ENCODE measurements at places on chromosomes 2 and 18.

GRCh38 chr2:199282309-199282708, 175.4 kb downstream of the SATB2 start:
- no peak for DNase-seq

- DNase-seq: no peak
These were observed 262.1 kb downstream of the GALNT13 start for GRCh38 chr2:154133823-154134222.

DNA sequence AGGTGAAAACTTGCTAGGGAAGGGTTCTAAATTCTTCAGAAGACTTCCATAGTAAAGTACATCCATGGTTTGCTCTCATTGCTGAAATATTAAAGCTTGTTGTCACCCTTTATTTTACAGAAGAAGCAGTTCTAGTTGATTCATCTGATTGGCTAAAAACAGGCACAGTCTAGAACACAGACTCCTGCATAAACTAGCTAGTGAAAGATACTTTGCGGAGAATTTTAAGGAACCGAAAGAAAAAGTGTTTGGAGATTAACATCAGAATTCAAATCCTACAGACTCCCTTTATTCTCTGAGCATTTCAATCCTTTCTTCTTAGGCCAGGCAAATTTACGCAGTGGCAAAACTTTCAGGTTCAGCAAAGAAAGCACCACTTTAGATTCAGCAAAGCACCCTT, 1076.5 kb upstream of the ZEB2 start:
- no peak for DNase-seq

DNA sequence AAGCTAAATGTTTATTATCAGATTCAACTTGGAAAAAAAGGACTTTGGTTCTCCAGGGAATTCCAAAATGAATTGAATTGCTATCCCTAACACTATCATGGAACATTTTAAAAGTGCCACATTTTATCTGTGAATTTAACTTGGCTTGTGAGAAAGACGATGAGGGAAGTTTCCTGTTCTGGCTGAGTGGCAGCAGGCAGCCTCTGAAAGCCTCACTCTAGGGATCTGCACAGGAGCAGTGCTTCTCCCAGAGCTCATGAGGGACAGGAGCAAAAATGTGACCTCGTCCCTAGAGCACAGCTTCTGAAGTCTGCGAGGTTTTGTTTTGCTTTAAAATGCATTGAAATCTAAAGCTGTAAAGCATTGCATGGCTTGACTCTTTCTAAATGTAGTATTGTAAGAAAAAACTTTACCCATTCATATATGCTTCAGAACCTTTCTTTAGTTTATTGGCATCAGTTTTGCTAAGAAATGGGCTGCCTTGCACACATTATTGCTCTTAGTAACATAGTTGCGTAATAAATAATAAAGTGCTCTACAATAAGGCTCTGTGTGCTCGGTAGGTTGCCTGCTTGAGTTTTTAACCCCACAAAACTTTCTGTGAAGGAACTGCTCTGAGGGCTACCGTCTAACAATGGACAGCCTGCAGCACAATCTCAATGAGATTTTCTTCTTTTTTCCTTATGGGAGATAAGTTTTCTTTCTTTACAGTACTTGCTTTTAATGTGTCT, 136.2 kb upstream of the CDCA7 start:
- no peak for DNase-seq

DNA sequence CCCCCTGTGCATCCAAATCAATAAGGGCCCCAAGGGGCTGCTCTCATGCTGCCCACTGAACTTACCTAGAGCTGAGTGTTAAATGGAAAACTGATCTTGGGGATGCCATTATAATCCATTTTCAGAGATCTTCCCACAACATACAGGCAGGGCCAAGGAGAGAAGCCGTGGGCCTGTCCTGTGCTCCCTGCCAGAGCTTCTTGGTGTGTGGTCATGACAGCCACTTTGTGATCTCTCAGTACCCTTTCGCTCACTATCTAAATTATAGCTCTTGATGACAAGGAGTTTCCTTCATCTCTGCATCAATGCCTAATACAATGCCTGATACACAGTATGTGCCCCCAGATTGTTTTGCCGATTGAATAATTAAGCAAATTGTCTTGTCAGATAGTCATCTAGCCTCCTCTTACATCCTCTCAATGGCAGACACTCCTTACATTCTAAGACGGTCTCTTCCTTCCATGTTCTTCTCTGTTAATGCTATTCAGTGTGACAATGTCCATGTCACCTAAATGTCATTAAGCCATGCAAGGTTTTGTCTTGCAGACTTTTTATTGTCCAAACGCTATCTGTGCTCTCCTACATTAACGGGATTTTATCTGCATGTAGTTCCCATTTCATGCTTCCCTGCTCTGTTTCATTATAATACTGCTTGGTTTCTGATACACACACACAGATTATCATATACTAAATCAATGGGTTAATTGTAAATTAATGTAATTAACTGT, 5.9 kb downstream of the CSRNP3 start:
- no peak for DNase-seq

DNA sequence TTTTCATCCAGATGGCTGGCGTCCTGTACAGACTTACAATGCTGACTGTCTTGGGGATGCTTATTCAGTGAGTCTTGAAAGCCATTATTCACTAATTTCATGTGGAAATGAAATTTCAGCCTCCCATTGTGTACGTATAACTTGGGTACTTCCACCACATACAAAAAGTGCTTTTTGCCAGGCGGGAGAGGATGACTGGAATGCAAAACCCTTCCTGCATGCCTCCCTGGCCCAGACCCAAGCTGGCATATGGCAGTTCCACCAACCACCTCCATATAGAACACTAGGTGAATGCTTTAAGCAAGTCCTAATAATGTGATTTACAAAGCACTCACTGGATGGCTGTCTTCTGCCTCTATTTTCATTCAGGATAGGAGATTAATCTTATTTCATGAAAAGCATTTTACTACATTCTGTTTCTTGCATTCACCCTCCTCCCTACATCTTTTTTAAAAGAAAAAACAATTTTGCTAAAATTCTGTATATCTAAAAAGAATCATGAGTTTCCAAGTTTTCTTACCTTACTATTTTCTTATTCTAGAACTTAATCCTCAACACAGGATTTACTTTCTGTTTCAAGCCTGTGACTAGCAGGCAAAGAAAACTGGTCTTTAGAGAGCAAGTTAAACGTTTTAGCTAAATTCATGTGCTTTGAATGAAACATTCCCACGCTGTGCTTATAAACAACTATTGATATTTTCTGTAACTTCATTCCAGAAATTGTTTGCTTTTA, 327.6 kb downstream of the NCKAP5 start:
- DNase-seq: no peak

DNA sequence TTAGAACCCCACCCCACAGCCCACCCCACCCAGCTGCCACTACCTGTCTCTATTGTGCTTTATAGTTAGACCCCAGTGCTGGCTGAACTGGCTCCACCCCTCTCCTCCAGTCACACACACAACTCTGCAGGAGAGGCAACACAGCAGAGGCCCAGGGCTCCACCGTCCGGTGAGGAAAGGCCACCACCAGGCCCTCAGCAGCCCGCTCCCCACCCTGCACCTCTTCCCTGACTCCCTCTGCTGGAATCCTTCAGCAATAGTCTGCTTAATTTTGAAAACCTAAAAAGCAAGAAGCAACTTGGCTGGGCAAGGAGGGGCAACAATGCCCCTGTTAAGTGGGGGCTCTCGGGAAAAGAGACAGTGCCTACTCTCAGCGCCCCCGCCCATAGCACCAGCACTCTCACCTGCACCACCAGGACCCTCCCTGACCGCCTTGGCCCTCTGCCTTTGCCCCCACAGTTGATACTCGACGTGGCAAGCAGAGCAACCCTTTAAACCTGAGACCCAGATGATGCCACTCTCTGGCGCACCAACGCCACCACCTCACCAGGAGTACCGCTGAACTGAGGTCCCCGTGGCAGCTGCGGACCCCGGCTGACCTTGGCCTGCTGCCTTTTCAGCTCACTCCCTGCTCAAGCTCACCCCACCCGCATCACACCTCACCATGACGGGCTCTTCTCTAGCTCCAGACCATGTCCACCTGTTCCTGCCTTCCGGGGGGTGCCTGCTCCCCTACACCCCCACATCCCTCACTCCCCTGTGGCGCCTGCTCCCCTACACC, 45.7 kb downstream of the NDUFA10 start:
- no peak for DNase-seq

- DNase-seq: no peak
These were observed 369.6 kb downstream of the FBXO15 start for GRCh38 chr18:73778032-73778359.

DNA sequence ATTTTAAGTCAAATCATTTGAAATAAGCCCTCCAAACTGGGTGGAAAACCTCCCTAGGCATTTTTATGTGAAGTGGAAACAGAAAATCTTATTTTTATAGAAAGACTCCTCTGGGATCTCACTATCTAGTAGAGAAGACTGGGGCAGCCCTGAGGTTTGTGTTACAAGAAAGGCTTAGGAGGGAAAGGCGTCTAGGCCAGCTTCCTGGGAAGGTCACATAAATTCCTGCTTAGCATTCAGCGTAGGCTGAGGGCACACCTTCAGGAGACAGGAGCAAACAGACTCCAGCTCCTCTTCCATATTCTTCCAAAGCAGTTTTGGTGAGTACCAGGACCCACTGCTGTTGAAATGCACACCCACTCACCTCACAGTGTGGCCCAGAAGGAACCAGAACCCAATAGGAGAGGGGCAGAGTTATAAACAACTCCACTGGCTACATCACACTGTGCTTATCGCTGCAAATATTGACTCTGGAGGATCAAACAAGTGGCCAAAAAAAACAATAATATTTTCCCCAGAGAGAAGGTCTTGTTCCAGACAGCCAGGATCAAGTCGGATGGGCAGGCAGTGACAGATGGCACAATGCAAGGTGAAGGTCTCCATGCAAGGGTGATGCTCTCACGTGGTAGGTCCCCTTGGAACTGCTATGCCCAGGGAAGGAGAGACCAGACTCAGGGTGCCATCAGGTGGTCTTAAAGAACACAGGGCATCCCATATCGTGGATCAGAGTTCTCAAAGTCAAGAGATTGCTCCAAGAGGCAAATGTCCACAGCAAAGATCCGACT, 17.7 kb upstream of the IGFBP2 start:
- DNase-seq: no peak

- no peak for DNase-seq
These were observed 1.1 kb downstream of the MIB1 start for GRCh38 chr18:21741562-21742314.

DNA sequence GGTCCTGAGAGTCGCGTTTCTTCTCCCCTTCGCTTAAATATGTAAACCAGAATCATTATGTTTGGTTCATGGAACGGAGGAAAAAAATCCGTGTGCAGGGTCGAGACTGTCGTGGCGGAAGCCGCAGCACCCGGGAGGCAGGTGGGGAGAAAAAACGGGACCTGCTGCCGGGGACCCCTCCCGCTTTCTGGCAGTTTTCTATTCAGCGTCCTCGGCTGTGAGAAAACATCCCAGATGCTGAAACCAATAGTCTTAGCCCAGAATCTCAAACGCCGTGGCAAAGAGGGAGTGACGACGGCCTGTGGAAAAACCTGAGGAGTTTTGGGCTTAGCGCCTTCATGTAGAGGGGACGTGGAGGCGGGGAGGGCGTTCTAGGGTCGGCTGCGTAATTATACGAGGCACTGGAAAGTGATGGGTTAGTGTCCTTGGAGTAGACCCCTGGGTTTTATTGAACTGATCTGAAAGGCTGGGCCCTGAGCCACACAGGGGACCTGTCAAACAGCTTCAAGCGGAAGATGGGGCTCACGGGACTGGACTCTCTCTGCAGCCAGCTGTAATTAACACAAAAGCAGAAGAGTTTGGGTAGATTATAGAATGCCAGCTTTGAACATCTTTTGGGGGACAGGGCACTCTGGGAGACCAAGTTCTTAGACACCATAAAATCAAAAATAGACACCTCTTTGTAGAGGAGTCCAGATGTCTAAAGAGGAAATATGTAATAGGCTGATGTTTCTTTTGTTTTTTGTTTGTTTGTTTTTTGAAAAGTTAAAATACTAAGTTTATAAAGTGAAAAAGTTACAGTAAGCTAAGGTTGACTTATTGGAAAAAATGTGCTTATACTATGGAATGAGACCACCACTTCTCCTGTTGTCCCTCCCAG, 834 bp upstream of the BUB1 start:
- DNase-seq: peak; percentile 20

GRCh38 chr2:126645211-126645618, 10.7 kb upstream of the GYPC start:
- no peak for DNase-seq

DNA sequence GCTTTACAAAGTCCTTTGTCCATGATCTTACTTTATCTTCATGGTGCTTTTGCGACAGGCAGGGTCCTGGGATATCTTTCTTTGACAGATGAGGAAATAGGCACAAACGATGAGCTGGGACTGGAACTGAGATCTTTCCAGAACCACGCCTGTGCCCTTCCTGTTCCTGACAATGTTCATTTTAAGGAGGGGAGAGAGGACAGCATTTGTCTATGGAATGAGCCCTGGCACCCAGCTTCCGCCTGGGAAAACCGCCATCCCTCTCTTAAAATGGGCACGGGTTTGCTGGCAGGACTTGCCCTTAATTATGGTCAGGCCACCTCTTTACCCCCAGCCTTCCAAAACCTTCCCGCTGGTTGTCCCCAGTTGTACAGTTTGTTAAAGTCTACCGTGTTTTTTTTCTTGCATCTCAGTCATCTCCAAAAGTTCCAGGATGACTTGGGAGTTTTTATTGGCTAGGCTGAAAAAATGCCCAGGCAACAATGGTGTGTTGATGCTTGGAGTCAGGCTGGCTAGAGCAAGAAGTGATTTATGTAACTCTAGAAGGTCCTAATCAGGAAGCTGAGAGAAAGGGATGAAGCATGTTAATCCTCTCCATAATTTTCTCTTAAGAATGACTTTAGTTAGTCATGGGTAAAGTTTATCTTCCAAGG, 264.9 kb upstream of the EPAS1 start:
- no peak for DNase-seq

DNA sequence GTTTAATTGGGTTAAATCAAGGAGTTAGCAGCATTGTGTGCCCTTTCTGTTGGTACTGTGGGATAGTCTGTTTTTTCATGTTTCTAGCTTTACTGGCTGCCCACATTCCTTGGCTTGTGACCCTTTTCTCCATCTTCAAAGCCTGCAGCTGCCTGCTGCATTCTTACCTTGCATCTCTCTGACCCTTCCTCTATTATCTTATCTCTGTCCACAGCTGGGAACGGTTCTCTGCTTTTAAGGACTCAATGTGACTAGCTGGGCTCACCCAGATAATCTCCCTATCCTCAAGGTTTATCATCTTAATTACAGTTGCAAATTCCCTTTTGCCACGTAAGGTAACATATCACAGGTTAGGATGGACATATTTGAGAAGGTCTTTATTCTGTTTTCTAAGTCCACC, 199.7 kb downstream of the KCNS3 start:
- DNase-seq: no peak
